Activated T-helper 17 cell treated with anti-CD3 and anti-CD28 coated beads, Interleukin-2, amount 50 U/mL, for 72 hours (primary cell): ENCODE measurements at places on chromosomes 3 and 15. TPM values are rescaled to one million over a fixed set of nuclear protein-coding genes. Genes with fewer than 3 reads are reported as not detected.

Gene CPLX3
- total RNA-seq = 0.19 TPM

Gene SENP2
- 42.4 TPM for total RNA-seq

Gene CLCN2
- total RNA-seq = 9.5 TPM

Gene ADGRG7
- total RNA-seq = not detected

Gene COL8A1
- not detected for total RNA-seq

Gene GRM2
- 0.45 TPM for total RNA-seq

Gene BRK1
- total RNA-seq = 93.3 TPM

Gene SEMA3G
- 0.08 TPM for total RNA-seq

DNA sequence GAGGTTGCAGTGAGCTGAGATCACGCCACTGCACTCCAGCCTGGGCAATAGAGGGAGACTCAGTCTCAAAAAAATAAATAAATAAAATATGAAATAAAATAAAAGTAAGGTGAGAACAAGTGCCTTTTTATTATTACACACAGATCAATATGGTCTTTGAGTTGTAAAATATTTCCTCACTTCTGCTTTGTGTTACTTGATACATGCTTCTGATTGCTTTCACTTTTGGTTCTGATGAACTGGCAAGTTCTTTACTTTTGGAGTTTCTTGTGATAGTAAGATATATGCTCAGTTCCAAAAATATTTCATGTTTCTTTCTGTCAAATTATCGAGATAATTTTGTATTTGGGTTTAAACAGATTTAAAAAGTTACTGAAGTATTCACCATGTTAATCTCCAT, 16.6 kb upstream of the GYG1 start:
- peaks cover 7% of the 10 kb centered on the region for H3K27me3 ChIP-seq
- no peak overlapping the region for H3K4me3 ChIP-seq
- no peaks in the 10 kb centered on the region for H3K36me3 ChIP-seq
- ATAC-seq = no peak

DNA sequence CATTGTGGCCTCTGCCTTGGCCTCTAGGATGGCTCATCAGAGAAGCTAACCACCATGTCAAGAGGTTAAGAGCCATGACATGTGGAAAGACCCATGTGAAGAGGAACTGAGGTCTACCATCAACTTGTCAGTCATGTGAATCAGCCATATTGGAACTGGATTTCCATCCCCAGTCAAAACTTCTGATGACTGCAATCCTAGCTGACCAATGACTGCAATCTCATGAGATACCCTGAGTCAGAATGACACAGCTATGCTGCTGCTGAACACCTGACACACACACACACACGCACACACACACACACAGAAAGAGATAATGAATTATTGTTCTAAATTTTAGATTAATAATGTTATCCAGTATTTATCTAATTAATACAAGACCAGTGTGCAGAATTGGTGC, 337.5 kb upstream of the LMCD1 start:
- ATAC-seq = peak; percentile 43
- no peaks in the 10 kb centered on the region for H3K4me1 ChIP-seq
- H3K4me3 ChIP-seq = no peak overlapping the region
- no peaks in the 10 kb centered on the region for H3K36me3 ChIP-seq
- no peak overlapping the region for H3K27ac ChIP-seq

DNA sequence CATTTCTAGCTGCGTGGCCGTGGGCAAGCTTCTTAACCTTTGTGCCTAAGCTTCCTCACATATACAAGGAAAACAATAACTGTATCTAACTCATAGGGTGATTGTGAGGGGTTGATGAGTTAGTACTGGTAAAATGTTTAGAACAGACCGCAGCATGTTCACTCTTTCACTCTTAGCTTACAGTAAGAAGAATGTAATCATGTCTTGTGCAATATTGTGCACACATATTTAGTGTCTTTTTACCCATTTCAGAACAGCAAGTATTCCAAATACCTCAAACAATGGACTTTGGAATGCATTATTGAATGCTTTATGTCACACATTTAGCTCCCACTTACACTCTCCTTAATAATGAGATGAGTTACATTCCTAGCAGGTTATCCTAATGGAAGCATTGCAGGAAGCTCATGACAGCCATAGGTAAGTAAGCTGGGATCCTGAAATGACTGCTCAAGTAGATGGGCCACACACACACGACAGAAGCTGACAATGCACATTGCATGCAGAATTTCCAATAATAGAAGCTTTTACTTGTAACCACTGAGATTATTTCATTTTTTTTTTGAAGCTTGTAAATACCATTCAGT, 468.9 kb upstream of the WNT5A start:
- H3K27me3 ChIP-seq = no peaks in the 10 kb centered on the region
- no peak overlapping the region for H3K4me3 ChIP-seq
- no peaks in the 10 kb centered on the region for H3K4me1 ChIP-seq
- no peak overlapping the region for H3K27ac ChIP-seq
- no peak for ATAC-seq

DNA sequence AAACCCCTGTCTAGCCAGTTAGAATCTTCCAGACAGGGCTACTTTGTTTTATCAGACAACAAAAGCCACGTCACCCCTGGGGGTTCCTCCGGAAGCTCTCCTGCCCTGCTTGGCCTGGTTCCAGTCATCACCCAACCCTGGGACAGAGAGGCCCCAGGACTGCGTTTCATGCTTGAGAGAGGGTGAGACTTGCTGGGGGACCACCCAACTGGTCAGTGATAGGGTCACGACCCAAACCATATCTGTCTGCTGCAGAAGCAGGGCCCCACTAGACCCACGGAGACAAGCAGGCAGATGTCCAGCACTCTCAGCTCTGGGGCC, 1.2 kb downstream of the NT5DC2 start:
- peaks cover 8% of the 10 kb centered on the region for H3K36me3 ChIP-seq
- H3K27ac ChIP-seq = no peak overlapping the region
- peaks cover 7% of the 10 kb centered on the region for H3K4me1 ChIP-seq

DNA sequence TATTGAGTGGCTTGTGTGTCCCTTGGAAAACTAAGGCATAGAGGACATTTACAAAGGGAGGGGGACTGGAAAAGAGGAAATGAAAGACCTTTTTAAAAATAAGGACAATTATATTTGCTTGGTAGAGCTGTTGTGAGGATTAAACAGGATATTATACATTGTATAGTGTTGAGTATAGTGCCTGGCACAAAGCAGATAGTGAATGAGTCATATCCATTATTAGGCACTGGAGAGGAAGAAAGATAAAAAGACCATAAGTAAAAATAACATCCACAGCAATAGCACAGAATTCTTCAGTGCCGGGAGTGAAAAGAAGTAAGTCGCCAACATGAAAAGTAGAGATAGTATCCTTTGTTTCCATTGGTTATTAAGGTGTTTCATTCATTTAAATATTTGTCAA, 623.3 kb downstream of the PDCD6IP start:
- no peaks in the 10 kb centered on the region for H3K27me3 ChIP-seq
- H3K4me1 ChIP-seq = no peaks in the 10 kb centered on the region

DNA sequence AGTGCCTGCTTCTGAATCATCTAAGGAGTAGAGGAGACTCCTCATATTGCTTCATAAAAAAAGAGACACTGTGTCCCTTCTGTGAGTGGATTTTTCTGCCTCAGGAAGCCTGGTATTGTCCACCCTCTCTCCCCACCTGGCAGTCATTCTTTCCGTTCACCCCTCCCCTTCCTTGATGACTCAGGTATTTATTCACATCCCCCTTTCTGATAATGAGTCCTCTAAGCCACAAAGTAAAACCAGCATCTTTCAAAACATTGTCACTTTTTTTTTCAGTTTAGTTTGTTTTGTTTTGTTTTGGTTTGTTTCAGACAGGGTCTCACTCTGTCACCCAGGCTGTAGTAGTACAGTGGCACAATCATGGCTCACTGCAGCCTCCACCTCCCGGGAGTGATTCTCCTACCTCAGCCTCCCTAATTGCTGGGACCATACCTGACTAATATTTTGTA, 65.2 kb upstream of the UBE2E1 start:
- peaks cover 5% of the 10 kb centered on the region for H3K4me1 ChIP-seq
- H3K4me3 ChIP-seq = no peak overlapping the region
- H3K27ac ChIP-seq = peak overlapping the region; percentile 71
- peak; percentile 90 for ATAC-seq

- no peaks in the 10 kb centered on the region for H3K4me1 ChIP-seq
- H3K27ac ChIP-seq = no peak overlapping the region
- peaks cover 25% of the 10 kb centered on the region for H3K27me3 ChIP-seq
- no peaks in the 10 kb centered on the region for H3K36me3 ChIP-seq
- H3K4me3 ChIP-seq = no peak overlapping the region
Measured at GRCh38 chr15:80788536-80788935, 9.4 kb downstream of the CEMIP start.

DNA sequence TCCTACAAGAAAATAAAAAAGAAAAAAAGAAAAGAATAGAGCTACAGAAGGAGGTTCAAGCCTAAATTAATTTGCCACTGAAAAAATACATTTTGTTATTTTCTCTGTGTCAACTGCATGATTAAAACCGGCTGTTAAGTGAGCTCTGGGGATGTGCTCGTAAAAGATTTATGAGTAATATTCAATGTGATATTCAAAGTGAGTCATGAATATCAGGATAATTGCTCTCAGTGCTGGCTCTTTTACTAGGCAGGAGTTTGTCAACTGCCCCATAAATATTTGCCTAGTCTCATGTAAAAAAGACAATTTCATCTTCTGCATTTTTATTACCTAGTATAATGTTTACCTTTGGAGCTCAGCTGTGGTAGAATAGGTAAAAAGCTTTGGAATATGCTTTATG, 78.9 kb downstream of the CDIN1 start:
- H3K4me3 ChIP-seq = no peak overlapping the region
- H3K27me3 ChIP-seq = no peaks in the 10 kb centered on the region
- H3K27ac ChIP-seq = no peak overlapping the region
- H3K4me1 ChIP-seq = no peaks in the 10 kb centered on the region

DNA sequence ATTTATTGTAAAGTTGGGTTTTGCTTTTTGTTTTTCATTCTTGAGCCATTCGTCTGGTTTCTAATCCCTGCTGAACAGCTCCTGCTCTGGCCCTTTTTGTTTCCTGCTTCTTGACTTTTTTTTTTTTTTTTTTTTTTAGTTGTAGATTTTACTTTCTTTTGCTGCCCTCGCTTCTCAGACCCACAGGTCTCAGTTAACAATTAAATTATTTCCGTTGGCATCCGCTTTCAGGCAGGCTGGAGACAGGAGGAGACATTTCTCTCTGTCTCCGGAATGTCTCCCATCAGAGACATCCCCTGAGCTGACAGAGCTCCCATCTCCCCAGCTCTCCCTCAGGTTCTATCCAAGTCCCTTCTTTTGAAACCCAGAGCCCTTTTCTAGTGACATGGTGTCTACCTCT, 68.6 kb downstream of the SLC6A6 start:
- H3K4me3 ChIP-seq = no peak overlapping the region
- ATAC-seq = no peak
- no peaks in the 10 kb centered on the region for H3K27me3 ChIP-seq
- peaks cover 97% of the 10 kb centered on the region for H3K36me3 ChIP-seq
- peaks cover 7% of the 10 kb centered on the region for H3K4me1 ChIP-seq

- no peak overlapping the region for H3K27ac ChIP-seq
- H3K4me3 ChIP-seq = no peak overlapping the region
- H3K36me3 ChIP-seq = no peaks in the 10 kb centered on the region
- H3K27me3 ChIP-seq = peaks cover 3% of the 10 kb centered on the region
- no peaks in the 10 kb centered on the region for H3K4me1 ChIP-seq
- ATAC-seq = no peak
Measured at GRCh38 chr15:53378096-53378800, 381.2 kb downstream of the WDR72 start.

GRCh38 chr15:67066041-67066958, 898 bp downstream of the SMAD3 start:
- H3K27me3 ChIP-seq = no peaks in the 10 kb centered on the region
- peak overlapping the region; percentile 97 for H3K27ac ChIP-seq
- no peak for ATAC-seq
- H3K4me3 ChIP-seq = peak overlapping the region; percentile 97
- peaks cover 45% of the 10 kb centered on the region for H3K36me3 ChIP-seq

DNA sequence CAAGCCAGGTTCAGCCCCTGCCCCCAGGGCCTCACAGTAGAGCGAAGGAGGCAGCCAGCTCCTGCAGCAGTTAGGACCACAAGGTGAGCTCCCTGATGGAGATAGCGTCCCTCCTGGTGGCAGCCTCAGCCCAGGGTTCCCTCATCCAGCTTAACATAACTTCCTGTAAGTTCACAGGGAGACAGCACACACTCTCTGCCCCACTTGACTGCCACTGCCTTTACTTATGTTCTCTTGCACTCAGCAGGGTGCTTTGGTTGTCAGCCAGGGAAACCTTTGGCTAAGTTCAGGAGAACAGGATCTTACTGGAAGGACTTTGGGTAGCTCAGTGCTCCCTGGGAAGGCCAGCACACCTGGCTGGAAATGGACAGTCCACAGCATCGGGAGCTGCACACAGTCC, 10.9 kb downstream of the KBTBD13 start:
- H3K4me1 ChIP-seq = peaks cover 6% of the 10 kb centered on the region
- H3K4me3 ChIP-seq = no peak overlapping the region
- H3K36me3 ChIP-seq = no peaks in the 10 kb centered on the region
- H3K27me3 ChIP-seq = peaks cover 13% of the 10 kb centered on the region

DNA sequence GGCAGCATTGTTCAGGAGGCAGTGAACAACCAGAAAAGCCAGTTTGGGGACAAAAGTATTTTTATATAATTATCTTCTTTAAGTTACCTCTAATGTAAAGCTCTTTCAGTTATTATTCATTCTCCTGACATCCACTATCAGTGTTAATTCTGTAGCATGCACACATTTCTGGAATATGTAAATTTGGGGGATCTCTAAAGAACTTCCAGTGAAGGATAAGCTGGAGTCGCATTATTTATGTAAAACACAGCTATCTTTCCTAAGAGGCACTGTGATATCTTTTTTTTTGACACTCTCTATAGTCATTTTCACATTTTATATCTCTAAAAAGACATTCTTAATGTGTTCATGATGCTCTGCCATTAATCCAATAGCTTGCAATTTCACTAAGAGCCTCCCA, 26.7 kb downstream of the SATB1 start:
- peak overlapping the region; percentile 75 for H3K27ac ChIP-seq
- peaks cover 100% of the 10 kb centered on the region for H3K36me3 ChIP-seq
- no peaks in the 10 kb centered on the region for H3K27me3 ChIP-seq
- peak overlapping the region; percentile 19 for H3K4me3 ChIP-seq

DNA sequence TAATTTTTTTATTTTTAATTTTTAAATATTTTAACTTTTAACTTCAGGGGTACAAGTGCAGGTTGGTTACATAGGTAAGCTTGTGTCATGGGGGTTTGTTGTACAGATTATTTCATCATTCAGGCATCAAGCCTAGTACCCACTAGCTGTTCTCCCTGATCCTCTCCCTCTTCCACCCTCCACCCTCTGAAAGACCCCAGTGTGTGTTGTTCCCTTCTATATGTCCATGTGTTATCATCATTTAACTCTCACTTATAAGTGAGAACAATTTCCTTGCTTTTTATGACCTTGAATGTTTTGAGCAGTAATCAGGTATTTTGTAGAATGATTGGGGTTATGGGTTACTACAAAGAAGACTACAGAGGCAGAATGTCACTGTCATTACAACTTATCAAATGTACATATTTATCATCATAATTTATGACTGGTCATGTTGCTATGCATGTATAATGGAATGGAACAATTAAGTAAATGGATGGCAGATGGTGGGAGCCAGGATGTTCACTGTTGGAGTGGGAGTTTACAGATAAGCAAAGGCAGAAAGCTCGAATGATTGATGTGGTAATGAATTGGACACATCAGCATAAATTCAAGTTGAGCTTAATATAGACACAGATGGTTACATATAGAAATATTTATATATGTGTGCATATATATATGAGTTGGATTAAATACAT, 563.8 kb upstream of the ROBO1 start:
- no peak overlapping the region for H3K4me3 ChIP-seq
- H3K4me1 ChIP-seq = no peaks in the 10 kb centered on the region
- H3K27me3 ChIP-seq = no peaks in the 10 kb centered on the region
- no peaks in the 10 kb centered on the region for H3K36me3 ChIP-seq
- ATAC-seq = no peak
- H3K27ac ChIP-seq = no peak overlapping the region
